ENCODE measurements at places on chromosomes 7 and 10.
A peak's percentile ranks its signal among the peaks of the same experiment; 100 is the strongest.

GRCh38 chr7:134731616-134732015 lies 47.8 kb upstream of the CALD1 start:
- no peak for DNase-seq

DNA sequence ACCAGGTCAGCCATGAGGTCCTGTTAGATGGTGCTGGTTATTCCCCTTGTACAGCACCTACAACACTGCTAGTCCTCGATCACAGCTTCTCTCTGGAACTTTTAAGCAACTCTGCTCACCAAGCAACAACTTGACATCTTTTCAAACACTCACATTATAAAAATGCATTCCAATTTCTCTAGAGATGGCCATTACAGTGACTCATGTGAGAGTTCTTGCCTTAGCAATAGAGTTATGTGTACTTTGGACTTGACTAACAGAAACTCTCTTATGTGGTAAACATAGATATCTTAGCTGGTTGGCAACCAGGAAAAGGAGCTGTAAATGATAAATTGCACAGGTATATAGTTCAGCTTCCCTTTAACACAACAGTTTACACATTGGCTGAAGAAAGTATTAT lies 122.2 kb downstream of the PDE1C start:
- DNase-seq = peak; percentile 86

- no peak for DNase-seq
Observed at GRCh38 chr7:18806177-18806576, 310.6 kb downstream of the HDAC9 start.

DNA sequence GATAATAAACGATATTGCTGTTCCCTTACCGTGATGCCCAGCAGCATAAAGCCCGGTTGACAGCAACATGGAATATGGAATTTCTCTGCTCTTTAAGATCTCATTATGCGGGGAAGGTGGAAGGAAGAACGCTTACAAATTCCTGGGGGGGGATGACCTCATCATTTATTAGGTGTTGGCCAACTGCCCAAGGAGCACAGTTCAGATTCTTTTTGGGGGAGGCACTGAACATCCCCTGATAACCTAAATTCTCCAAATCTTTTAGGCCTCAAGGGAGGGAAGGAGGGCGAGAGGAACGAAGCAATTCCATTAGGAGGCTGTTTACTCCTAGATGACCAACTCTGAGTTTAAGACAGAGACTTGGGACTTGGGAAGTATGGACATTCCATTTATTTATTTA lies 5.2 kb upstream of the COL26A1 start:
- DNase-seq = no peak

- DNase-seq = peak; percentile 54
Observed at GRCh38 chr10:99172128-99172738, 63.4 kb downstream of the HPSE2 start.

- peak; percentile 45 for DNase-seq
Observed at GRCh38 chr7:42932811-42933591, 825 bp downstream of the MRPL32 start.

GRCh38 chr7:51349820-51350545 lies 33.4 kb upstream of the COBL start:
- DNase-seq = peak; percentile 46

GRCh38 chr10:28836435-28836743 lies 159.1 kb downstream of the BAMBI start:
- no peak for DNase-seq

DNA sequence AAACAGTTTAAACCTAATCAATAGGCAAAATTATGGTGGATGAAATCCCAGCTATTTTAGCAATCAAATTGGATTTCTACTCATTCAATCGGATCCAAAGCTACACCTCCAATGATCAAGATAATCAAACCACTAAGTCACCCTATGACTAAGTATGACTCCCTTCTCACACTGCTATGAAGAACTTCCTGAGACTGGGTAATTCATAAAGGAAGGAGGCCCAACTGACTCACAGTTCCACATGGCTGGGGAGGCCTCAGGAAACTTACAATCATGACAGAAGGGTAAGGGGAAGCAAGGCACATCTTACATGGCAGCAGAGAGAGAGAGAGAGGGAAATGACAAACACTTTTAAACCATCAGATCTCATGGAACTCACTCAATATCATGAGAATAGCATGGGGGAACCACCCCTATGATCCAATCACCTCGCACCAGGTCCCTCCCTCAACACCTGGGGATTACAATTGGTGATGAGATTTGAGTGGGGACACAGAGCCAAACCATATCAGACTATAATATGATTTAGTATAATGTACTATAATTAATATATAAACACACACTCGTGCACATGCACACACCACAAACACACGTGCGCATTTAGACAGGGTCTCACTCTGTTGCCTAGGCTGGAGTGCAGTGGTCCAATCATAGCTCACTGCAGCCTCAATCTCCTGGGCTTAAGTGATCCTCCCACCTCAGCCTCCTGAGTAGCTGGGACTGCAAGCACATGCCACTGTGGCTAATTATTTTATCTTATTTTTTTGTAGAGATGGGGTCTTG lies 213.6 kb upstream of the FOXK1 start:
- DNase-seq = no peak

DNA sequence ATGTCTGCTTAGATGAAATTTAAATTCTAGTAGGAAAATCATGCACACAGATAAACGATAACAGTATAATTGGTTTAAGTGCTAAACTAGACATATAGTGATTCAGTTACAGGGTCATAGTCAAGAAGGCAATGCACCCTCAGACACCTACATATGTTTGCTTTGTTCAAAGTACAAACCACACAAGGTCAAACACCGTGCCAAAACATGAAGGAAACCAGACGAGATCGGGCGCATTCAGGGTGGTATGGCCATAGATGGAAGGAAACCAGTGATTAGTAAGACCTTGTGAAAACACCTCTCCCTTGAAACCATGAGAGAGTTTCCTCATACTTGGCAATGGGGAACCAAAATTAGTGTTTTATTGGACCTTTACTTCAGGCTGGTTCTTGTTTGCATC lies 906.9 kb downstream of the PCDH15 start:
- DNase-seq = no peak

DNA sequence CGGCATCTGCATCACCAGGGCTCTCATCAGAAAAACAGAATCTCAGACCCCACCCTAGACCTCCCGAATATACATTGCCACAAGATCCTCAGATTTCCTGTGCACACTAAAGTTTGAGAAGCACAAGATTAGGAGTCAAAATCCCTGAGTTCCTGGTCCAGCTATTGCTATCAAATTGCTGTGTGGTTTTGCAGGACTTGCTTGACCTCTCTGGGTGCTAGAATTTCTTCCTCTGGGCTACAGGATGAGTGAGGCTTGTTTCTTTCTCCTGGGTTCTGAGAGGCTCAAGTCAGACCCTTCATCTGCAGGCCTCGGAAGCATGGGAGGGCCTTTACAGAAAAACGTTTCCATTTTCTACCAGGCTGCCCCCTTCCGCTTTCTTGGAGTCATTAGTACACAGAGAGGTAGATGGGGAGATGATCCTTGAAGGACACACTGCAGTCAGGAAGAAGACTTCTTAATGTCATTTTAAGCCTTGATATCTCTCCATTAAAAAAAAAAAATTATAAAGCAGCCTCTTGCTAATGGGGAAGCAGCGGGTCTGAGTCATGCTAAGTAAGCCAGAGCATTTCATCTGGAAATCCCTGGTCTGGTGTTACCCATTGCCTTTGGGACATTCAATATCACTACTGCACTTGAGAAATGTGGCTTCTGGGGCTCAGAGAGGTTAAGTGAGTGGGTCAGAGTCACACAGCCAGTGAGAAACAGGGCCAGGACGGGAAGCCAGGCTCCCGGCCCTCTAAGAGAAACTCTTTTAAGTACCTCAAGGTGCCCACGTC lies 173.5 kb downstream of the KCNMA1 start:
- DNase-seq = peak; percentile 52

DNA sequence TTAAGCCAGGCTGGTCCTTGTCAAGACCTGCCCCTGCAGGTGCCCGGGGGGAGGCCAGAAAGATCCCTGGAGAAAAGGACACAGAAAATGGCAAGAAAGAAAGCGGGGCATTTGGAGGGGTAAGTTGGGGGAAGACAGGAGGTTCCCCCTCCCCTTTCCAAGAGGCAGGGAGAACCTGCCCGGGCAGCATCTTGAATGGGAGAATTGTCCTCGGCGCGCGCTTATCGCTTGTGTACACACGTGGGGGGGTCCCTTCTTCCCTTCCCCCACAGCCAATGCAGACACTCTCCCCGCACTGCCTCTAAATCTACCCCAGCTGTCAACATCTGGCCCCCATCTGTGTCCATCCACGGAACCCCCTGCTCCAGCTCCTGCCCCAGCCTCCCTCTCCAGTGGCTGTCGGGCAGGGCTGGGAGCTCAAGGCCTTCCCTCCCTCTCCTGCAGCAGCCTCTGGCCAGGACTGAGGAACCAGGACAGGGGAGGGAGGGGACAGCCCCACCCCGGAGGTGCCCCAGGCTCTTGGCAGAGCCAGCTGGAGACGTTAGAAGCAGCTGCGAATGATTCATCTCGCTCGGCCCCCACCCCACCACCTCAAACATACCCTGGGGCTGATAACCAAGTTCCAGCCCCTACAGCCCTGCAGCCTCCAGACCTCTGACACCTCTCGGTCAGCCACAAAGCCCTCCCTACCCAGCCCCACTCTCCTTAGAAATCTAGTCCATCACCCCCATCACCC lies 25.3 kb downstream of the EPHB4 start:
- peak; percentile 73 for DNase-seq

DNA sequence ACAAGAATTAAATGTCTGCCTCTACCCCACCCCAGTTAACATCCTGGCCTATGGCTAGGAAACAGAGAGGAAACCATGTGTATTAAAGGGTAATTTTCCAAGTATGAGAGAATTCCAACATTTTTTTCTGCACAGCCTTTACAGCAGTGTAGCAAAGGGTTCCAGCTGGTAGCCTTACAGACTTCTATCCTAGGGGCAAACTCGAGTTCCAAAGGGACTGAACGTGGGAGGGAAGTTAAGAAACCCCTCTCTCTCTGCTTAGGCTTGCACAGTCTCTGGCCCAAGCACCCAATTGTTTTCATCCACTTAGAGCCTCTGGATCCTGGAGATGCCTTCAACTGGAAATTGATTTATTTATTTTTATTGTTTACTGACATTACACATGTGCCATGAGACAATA lies 60.3 kb downstream of the SLC16A12 start:
- DNase-seq = no peak

DNA sequence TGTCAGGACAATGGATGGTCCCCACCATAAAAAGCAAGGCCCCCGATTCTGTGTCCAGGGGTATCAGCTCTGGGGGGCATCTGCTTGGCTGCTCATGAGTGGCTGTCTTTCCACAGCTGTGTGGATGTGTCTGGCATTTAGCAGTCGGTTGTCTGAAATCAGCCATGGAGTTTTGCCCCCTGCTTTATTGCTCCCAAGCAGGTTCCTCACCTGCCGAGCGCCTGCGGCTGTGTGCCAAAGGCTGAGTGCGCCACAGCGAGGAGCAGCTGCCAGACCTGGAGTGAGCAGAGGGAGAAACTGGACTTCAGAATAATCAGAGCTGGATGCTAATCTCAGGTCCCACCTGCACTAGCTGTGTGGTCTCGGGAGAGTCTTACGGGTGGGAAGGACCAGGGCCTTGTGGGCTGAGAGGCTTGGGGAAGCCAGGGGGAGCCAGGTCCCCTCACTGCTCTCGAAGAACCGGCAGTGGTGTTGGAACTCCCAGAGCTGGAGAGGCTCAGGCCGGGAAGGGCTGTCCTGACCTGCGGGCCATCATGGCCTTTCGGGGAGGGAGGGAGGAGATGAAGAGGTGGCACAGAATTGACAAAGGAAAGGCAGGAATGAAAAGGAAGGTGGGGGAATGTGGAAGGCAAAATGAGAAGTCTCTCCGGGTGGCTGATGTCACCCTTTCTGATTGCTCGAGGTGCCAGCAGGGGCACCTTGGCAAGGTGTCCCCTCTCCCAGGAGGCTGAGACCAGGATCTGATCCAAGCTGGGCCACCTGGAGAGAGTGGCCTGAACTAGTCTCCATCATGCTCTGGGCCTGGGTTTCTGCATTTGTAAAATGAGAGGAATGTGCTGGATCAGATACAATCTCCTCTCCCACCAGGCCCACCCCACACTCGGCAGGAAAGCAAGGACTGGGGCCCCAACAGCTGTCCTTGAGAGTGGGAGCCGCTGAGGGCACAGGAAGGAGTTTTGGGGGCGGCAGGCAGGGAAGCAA lies 30.2 kb upstream of the LEP start:
- no peak for DNase-seq

Measured in fibroblast of skin of abdomen (primary cell).